Epithelial cell of proximal tubule (primary cell): ENCODE measurements at places on chromosomes 7 and 10. TPM values are rescaled to one million over a fixed set of nuclear protein-coding genes. Genes with fewer than 3 reads are reported as not detected.

H2BK1 gene
- total RNA-seq = not detected in 2 replicates

C10orf67 gene
- total RNA-seq = 0.40 and 0.43 TPM in 2 replicates

IRF5 gene
- total RNA-seq = 4.2 and 8.5 TPM in 2 replicates

COL28A1 gene
- 0.36 and 0.40 TPM in 2 replicates for total RNA-seq

ACTL6B gene
- not detected in 2 replicates for total RNA-seq

ANKRD30A gene
- not detected in 2 replicates for total RNA-seq

MLXIPL gene
- total RNA-seq = not detected in 2 replicates

- no peak for DNase-seq
These were observed 3.1 kb upstream of the C10orf90 start for GRCh38 chr10:126673565-126673964.

DNA sequence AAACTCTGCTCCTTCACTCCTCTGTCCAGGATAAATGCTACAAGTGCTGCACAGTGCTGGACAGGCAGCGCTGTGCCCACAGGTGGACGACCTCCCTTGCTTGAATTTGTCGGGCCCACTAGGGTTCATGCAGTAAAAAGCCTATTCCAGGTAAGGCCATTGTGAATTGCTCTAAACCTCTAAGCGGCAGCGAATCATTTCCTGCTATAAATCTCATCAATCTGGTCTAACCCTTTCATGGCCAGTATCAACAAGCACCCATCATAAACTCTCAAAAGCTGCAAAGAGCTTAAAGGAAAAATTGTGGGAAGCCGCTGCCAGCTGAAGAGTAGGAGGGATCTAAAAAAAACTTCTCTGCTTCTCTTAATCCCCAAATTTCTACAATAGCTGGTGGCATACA is 134.2 kb downstream of the SLC25A13 start:
- no peak for DNase-seq

- no peak for DNase-seq
These were observed 122.8 kb upstream of the GDF10 start for GRCh38 chr10:47176903-47177868.

DNA sequence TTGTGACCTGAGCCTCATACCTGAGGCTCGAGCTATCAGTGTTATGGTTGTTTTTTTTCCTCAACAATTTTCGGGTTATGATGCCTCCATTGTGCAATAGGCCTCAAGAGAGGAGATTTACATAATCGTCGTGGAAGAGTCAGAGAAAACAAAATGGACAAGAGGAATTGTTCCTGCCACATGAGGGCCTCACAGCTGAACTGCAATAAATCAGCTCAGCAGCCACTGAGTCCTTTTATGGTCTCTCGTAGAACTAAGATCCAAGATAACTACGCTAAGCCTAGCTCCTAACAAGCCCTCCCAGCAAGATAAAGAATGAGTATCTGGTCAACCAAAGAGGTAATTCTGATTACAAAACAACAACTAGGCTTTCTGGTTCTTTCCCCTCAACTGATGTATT is 336.8 kb downstream of the WDR11 start:
- DNase-seq = no peak

DNA sequence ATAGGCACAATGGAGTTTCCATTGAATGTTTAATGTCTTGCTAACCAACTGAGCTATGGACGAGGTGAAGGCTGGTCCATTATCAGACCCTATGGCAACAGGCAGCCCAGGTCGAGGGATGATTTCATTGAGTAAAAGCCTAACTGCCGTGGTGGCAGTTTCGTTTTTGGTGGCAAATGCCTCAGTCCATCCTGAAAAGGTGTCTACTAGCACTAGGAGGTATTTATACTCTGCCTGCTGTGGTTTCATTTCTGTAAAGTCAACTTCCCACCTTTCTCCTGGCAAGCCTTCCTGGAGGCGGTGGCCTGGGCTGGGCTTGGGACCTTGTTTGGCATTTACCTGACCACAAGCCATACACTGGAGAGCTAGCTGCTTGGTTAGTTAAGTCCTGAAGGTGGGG is 75.8 kb downstream of the PRR15 start:
- no peak for DNase-seq

DNA sequence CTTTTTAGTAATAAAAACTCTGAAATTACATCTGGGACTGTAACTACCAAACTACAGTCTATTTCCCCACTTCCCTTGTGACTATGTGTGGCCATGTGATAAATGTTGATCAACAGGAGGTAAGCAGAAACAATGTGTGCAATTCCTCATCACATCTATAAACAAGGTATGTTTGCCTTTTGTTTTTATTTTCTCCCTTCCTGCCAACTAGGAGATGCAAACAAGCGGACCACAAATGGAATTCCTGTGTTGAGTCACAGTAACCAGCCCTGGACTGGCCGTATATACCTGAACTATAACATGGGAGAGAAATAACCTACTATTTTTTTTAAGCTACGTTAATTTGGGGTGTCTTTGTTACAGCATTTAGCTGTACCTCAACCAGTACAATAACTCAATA is 52.5 kb downstream of the SCRN1 start:
- DNase-seq = no peak

- peak; percentile 100 for DNase-seq
These were observed 71.9 kb upstream of the DUSP5 start for GRCh38 chr10:110425684-110426293.

DNA sequence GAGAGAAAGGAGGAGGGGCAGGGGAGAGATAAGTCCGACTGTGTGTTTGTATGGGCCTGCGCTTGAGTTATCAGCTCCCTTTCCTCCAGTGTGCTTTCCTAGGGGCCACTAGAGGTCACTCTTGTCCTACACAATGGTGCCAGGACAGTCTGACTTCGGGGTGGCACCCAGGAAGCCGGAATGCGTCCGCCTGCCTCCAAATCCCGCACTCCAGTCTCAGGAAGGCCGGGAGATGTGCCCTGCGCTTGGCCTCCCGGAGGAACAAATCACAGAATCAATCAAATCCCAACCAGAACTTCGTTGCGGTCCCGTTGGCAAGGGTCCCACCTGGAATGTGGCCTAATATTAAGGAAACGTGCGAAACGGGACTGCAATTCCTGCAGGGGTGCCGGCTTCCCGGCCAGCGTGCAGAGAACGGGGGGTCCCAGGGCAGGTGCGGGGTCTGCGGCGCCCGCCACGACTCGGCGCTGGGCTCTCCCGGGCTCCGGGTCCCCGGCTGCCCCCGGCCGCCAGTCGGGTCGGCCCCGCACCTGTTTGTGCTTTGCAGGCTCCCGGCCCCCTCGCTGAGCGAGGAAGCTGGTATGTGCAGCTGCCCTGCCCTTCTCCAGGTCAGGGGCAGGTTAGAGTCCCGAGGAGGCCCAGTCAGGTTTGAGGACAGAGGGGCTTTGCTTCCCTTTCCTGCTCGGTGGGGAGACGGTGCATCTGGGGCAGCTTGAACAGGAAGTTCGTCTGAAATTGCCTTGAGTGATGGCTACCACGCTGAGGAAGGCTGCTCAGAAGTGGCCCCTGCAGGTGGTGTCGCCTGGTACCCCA is 21.0 kb upstream of the HPS1 start:
- peak; percentile 40 for DNase-seq

- DNase-seq = no peak
These were observed 190.0 kb upstream of the SMIM30 start for GRCh38 chr7:113308399-113308798.

GRCh38 chr10:43122096-43122495 is 16.1 kb upstream of the CSGALNACT2 start:
- DNase-seq = no peak

DNA sequence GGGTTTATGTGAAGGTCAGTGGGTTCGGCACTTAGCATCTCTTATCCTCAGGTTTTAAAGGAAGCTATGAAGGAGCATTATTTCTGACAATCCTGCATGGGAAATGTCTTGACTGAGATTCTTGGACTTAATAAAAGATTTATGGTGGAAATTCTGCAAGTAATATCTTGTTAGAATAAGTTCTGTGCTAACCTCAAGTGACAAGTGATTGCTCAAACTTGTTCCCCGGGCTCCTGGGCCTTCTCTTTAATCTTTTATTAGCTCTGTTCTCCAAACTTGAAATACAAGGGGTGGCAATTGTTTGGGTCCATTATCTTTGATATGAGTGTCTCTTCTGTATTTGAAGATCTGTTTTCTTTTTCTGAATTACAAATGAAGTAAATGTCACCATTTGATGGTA is 140.6 kb upstream of the CTBP2 start:
- no peak for DNase-seq

- DNase-seq = no peak
These were observed 18.1 kb downstream of the MAPK8 start for GRCh38 chr10:48324580-48324979.

DNA sequence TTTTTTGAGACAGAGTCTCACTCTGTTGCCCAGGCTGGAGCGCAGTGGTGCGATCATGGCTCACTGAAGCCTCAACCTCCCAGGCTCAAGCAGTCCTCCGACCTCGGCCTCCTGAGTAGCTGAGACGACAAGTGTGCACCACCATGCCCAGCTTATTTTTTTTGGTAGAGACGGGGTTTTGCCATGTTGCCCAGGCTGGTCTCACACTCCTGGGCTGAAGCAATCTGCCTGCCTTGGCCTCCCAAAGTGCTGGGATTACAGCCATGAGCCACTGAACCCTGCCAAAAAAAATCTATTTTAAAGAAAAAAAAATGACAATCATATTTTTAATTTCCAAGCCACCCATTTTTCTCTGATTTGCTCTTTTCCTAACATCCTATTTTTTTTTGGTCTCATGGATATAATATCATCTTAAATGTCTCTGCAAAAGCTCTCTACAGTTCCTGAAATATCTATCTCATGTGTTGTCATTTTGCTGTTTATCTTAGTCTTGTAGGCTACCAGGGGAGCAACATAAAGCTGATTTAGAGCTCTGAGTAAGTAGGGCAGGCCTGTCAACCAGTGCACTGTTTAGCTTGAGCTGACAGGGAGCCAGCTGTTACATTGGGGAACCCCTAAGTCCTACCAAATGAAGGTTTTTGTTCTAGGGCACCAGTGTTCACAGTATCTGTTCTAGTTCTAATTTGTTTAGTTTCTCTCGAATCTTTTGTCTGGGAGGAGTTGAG is 29.9 kb upstream of the HBP1 start:
- DNase-seq = no peak

DNA sequence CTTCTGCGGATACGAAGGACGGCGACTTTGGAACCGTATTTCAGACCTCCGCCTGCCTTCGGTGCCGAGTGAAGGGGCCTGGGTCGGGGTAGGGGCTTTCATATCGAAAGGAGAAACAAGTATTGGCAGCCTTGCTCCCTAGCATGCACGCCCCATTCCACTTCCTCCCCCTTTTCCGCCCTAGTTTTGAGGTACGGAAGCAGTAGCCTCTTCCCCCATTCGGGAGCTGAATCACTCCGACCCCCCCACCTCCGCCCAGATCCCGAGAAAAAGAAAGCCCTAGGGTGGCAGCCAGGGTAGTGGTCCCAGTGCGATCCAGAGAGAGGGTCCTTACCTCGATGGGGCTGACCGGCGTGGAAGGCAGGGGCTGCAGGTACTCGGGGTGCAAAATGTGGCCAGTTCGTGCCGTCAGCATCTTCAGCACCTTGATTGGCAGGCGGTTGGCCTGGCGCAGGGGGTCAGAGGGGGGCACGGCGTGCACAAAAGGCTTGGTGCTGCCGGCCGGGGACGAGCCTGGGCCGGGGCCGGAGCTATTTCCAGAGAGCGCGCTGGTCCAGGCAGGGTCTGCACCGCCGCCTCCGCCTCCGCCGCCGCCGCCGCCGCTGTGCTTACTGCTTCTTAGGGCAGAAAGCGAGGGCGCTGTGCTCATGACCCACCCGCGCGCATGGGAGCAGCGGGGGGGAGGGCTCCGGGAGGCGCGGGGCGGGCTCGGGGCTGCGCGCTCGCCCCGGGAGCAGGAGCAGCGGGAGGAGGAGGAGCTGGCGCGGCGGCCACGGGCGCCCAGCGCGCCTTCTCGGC is 594 bp downstream of the ZNF503 start:
- no peak for DNase-seq

GRCh38 chr10:46539596-46540411 is 16.7 kb downstream of the GPRIN2 start:
- peak; percentile 96 for DNase-seq

- no peak for DNase-seq
These were observed 23.9 kb downstream of the ST7 start for GRCh38 chr7:116977172-116977571.

GRCh38 chr7:116525913-116526861 is 1.4 kb downstream of the CAV1 start:
- no peak for DNase-seq

- DNase-seq = no peak
These were observed 344.9 kb upstream of the MKI67 start for GRCh38 chr10:128471151-128471550.

DNA sequence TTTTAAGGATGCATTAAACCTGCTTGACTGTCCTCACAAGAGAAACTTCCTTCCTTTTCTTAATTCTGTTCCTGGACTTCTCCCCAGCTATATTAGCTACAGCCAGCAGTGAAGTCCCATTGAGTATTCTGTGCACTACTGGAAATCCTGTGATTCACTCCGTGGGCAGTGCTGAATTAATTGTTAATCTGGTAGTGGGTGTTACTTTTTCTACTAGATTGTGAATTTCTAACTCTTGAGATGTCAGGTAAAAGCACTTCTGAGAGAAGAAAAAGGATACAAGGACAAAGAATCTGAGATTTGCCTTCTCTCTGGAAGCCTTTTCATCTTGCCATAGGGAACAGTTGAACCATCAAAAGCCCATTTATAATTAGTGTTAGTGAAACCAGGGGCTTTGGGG is 33.9 kb downstream of the CYCS start:
- no peak for DNase-seq

GRCh38 chr10:4434516-4435071 is 391.4 kb upstream of the AKR1E2 start:
- DNase-seq = no peak

GRCh38 chr7:12635830-12636229 is 51.6 kb upstream of the ARL4A start:
- DNase-seq = no peak

DNA sequence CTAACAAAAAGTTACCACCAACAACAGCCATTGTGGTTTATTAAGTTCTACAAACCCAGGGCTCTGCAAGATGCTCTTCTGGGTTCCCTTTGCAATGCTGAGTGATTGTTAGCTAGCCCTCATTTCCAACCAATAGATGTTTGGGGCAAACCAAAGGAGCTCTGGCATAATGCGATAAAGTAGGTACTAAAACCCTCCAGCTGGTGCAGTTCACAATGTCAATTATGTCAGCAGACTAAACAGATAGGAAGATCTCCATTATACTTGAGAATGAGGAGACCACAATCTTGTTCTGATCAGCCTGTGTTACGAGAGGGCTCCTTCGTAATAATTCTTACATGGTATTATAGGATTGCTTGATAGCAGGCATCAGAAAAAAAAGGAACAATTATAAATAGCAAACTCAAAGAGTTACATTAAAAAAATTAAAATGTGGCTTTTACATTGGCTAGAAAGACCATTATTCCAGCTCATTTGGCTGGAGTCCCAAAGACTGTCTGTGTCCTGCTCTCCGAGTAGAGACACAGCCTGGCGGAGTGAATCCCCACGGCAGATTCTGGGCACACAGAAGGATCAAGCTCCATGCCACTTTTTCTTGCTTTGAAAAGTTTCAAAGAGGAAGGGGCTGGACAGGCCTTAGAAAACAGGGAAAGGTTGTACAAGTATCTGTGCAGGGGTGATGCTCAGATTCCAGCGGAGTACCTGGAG is 93.8 kb downstream of the ZRANB1 start:
- DNase-seq = no peak

GRCh38 chr10:92094960-92095359 is 171.4 kb downstream of the BTAF1 start:
- DNase-seq = no peak
